ENCODE measurements at places on chromosomes 6 and 20.
A peak's percentile ranks its signal among the peaks of the same experiment; 100 is the strongest.

GRCh38 chr20:11101243-11101642, 427.4 kb upstream of the JAG1 start:
- DNase-seq, result no peak

DNA sequence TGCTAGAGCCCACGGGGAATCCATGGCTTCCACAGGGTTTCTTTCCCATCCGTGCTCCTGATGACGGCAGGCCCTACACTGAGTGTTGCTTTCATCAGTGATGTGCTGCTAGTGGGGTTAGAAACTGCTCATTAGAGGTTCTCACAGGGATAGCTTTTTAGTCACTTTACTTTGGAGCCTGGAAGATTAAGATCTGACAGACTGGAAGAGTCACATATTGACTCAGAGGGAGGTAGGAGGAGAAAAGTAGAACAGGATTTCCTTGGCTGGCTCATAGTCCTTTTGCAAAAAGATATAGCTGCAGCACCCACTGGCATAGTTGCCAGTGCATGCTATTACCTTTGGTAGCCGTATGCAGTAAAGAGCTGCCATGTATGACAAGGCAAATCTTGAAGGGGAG, 890.3 kb downstream of the C6orf118 start:
- no peak for DNase-seq

- DNase-seq, result no peak
These were observed 322.6 kb upstream of the MOCS1 start for GRCh38 chr6:40256831-40257230.

DNA sequence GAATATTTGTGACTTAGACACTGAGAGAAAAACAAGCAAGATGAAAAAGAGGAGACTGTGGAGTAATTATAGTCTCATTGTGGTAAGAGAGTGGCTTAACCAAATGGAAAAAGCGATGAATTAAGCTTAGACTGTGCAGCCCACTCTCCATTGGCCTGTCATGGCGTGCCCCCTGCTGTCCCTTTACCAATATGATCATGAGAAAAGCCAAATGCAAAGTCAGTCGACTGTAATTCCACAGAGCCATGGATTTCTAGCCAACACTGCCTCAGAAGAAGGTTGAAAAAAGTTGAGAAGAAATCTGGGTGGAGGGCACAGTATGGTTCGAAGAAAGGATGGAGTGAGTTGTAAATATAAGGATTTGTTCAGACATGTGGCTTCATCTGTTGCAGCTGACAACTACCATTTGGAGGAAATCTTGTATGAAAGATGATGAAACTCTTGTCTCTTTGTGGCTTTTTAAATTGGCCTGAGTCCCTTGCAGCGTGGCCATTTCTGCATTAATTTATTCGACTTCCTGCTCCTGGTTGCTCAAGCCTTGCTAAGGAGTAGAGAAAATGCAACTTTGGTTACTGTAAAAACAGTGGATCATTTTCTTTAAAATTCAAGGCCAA, 251.4 kb downstream of the DOK5 start:
- no peak for DNase-seq

GRCh38 chr6:37668251-37668650, 29.4 kb downstream of the MDGA1 start:
- no peak for DNase-seq

- no peak for DNase-seq
These were observed 1.9 kb downstream of the NPEPL1 start for GRCh38 chr20:58694241-58695083.

GRCh38 chr20:58407201-58407873, 18.3 kb downstream of the VAPB start:
- no peak for DNase-seq

DNA sequence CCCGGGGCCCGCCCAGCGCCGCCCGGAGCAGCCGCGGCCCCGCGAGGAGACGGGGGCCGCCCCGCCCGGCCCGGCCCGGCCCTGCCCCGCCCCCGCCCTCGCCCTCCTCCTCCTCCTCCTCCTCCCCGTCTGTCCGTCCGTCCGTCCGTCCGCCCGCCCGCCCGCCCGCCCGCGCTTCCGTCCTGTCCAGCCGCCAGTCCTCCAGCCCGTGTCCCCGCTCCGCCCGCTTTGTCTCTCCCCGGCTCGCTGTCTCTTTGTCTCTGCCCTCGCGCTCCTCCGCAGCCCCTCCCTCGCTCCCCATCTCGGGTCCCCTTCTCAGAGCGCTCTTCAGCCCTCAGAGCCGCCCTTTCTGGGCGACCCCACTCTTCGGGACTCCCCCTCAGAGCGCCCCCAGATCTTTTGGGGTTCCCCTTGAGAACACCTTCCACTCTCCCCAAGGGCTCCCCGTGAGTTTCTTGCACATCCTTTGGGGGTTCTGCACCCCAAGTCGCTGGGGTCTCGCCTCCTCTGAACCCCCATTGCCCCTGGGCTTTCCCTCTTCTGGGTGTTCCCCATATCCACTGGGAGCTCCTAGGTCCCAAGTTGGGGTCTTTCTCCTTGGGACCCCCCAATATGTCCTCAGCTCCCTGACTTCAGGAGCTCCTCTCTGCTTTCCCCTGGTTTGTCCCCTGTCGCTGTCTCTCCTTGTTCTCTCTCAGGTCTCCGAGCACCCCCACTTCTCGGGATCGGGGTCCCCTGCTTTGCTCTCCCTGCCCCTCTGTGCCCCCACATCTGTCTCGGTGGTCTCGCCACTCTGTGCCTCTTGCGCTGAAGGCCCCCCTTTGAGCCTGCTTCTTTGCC, 79.5 kb upstream of the MYL9 start:
- peak; percentile 22 for DNase-seq

DNA sequence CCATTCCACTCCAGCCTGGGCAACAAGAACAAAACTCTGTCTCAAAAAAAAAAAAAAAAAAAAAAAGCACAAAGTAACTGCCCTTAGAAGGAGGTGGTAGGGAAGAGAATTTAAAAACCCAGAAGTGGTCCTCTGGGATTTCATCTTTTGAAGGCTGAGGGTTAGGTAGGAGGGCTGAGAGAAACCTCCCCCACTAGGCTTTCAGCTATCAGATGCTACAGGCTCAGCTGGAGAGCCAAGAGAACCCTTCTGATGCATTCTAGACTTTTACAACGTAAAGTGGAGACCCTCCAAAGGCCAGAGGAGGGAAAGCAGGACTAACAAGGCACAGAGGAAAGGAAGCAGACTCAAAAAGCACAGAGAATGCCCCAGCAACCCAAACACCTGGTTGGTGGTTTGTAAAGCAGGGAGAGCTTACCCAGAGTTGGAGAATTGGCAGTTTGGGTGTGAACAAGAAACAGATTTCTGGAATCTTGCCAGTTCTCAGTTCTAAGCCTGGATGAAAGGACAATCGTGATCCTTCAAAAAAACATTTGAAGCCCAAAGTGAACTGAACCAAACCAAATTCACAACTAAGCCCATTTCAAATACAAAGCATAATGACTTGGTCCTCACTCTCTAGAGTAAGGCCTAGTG, 23.2 kb upstream of the SPAG4 start:
- DNase-seq, result no peak

DNA sequence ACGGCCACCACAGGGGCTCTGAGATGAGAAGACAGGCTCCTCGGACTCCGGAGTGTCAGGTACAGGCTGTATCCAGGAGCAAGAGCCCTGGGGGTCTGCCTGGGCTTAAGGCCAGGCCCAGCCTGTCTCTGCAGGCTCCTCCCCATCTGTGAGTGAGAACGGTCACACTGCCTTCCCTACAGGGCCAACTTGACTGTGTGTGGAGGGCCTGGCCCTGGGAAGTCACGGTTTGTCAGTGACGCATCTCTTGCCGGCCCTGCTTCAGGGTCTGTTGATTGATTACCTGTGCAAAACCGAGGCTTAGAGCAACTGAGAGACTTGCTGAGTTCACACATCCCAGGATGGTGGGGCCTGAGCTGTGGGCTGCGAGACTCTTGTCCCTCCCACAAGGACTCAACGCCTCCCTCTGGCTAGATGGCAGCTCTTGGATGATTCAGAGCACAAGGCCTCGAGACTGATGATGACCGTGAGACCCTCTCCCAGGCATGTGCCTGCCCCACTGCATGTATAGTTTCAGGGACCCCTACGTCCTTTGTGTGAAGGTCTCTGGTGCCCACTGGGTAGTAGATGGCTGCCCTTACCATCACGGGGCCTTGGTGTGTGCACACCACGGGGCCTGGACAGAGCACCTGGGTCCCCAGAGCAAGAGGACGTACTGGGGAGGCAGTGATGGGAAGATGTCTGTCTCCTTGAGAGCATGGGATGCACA, 5.9 kb downstream of the RBM38 start:
- no peak for DNase-seq

DNA sequence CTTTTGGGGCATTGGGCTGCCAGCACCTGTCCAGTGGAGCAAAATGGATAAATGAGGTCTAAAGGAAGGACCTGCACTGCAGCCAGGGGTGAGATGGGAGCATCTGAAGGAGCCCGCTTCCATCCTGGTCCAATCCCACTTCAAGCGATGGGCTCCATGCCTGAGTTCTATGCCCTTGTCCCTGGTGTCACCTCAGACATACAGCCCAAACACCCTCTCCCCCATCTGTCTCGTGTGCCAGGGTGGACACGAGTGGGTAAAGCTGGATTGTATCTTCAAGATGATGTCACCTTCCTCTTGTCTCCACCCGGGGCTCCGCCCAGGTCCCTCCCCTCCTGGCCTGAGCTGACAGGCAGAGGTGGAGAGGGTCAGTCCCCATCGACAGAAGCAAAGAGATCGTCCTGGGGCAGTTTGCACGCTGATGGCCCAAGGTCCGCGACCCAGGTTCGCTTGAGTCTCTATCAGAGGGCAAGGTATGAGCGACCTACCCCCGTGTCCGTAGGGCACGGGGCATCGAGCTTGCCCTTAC, 544 bp downstream of the SMIM29 start:
- no peak for DNase-seq

- DNase-seq, result no peak
These were observed 4.9 kb upstream of the BIRC7 start for GRCh38 chr20:63230800-63231268.

DNA sequence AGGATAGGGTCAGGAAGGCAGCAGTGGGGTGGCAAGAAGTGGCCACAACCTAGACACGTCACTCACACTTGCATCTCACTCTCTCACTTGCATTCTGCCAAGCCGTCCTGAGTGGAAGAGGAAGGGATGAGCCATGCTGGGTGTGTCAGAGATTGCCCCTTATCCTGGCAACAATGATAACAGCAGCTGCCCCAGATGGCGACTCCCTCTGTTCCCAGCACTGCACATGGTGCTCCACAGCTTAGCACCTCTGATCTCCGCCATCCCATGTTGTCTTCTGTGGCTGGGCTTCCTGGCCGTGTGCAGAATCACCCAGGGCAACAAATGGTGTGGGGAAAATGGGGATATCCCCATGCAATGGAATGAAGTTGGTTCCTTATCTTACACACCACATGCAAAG, 11.1 kb downstream of the KCNB1 start:
- no peak for DNase-seq

DNA sequence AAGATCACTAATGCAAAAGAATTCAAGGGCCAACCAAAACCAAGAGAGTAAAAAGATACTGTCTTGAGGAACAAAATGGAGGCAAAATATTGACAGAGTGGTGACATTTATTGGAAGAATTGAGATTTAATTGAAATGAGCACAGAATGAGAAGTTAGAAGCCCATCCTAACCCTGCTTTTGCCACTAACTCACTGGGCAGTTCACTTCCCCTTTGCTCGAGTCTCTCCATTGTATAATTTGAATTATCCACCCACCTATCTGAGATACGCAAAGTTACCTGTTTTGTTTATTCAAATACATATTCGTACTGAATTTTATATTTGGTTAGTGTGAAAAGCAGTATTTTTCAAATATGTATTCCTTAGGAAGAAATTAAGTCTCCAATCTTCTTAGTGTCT, 204.5 kb upstream of the PRDM1 start:
- DNase-seq, result no peak

Data from activated CD4-positive, alpha-beta T cell treated with anti-CD3 and anti-CD28 coated beads, Interleukin-2, amount 50 U/mL, for 4 hours (primary cell).